Stimulated activated naive CD8-positive, alpha-beta T cell treated with anti-CD3 and anti-CD28 coated beads, Interleukin-15, amount 100 ng/mL, for 72 hours (primary cell): ENCODE measurements at places on chromosomes 7 and 10.

DNA sequence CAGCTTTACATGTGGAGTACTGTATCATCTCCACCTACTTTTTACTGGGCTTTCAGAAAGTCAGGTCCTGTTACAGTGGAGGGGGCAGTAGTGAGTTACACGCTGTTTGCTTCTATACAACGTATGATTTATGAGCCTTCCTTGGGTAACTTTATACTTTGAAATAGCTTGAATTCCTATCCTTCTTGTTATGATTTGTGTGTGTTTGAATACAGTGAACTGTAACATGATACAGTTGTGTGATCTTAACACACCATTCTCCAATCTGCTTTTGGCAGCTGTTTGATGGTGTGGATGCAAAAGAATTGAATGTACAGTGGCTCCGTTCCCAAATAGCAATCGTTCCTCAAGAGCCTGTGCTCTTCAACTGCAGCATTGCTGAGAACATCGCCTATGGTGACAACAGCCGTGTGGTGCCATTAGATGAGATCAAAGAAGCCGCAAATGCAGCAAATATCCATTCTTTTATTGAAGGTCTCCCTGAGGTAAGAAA, 41.7 kb downstream of the SP8 start:
- DNase-seq = no peak

DNA sequence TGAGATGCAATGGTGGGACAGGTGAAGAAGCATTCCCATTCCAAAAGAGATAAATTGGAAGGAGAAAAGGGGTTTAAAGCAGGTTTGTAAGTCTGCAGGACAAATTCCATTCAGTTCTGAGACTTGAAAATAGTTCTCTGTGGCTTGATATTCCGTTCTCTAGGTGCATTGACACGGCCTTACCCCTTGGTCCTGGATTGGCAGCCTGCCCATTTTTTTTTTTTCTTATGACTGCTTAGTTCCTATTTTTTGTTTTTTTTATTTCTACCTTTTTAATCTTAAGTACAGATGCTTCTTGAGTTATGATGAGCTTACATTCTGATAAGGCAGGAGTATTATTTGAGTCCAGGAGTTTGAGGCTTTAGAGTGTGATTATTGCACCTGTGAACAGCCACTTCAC, 70.6 kb downstream of the MLLT10 start:
- no peak for DNase-seq

GRCh38 chr10:132320654-132321469, 11.1 kb upstream of the LRRC27 start:
- DNase-seq = no peak

DNA sequence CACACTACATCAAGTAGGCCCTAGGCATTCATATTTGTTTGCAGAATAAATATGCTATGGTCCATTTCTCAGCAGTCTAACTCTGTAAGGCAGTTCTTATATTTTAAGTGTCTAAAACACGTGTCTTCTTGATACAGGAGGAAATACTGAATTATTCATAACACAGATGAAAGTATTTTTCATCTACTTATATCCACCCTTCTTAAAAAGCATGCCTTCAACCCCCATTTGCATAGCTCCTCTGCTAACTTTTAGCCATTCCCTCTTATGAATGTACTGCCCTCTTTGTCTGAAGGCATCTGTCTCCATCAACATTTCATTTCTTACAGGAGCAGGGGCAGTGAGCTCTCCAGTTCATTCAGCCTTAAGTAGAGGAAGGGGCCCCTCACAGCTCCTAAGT, 57.7 kb downstream of the ZFAND4 start:
- DNase-seq = no peak

GRCh38 chr7:115136796-115137443, 215.0 kb downstream of the MDFIC start:
- no peak for DNase-seq

- no peak for DNase-seq
Observed at GRCh38 chr10:32163071-32163761, 107.0 kb upstream of the KIF5B start.

DNA sequence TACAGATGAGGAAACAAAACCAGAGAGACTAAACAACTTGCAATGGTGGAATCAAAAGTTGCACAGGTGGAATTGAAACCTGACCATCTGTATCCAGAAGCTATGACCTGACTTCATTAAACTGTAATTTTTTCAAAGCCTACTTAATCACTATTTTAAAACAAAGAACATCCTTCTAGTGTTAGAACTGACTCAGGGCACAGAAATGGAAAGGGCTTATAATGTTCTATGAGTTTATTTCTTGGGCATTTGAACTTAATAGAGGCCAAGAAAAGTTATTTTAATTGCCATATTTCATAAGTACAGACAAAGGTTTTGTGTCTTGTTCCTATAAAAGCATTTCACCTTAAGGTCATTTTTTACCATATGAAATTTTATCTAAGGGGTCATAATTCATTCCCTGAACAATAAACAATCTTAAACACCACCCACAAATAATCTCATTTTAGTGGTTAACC, 8.8 kb downstream of the ITGB1 start:
- no peak for DNase-seq

DNA sequence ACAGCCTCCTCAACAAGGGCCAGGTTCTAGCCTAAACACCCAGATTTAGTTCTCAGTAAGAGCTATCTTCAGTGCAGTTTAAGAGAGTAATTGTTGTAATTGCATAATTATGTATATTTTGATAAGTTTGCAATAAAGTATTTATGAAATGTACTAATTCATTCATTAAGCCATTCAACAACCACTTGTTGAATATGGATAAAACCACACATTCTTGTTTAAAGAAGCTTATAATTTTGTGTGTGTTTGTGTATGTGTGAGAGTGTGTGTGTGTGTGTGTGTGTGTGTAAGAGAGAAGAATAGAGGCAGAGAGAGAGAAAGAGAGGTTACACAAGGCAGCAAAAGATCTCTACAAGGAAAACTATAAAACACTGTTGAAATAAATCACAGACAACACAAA, 115.0 kb upstream of the SLC25A13 start:
- DNase-seq = no peak
